Kasumi-1 (cell line): ENCODE measurements at places on chromosomes 6 and 20.

DNA sequence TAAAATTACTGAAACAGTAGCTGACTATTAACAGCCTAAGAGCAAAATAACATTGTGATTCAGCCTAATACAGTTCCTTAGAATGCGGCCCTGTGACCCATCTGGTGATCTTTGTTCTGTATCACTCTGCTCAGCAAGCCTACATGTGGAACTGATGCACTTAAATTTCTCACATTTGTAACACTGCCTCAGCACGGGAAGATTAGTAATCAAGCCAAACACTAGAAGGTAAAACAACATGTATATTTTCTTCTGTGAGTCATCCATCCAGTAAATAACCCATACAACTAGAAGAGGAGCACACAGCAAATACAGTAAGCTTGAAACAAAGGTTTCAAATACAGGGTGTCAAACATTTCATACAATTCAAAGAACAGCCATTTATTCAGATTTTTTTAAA, 189.7 kb upstream of the NOX3 start:
- no peak for DNase-seq

DNA sequence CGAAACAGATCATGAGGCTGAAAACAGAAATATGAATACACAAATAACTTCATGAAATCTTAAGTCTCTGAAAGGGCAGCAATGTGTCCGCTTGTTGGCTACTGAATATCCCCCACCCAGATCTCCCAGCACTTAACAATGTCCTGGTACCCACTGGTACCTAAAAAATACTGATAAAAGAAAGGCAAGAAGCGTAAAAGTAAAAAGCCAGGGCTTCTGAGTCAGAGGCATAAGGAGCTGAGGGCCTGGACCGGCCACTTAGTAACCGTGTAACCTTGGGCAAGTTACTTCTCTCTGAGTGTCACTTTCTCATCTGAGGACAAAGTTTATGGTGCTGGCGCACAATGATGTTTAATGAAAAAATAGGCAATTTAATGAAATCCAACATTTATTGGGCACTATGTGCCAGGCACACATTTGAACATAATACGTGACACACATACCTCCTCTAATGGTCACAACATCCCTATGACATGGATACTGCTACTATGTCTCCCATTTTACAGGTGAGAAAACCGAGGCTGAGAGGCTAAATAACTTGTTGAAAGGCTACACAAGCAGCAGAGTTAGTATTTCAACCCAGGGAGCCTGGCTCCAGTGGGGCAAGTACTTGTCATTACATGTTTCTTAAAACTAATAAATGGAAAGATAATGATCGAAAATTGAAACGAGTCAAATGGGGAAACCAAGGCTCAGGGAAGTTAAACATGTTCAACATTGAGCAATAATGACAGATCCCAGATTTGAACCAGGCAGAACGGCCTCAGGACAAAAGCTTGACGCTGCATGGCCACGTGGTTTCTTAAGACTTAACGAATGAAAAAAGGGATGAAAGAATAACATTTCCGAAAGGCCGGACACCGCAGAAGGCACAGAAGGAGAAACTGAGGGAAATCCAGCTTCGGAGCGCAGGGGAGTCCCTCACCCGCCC, 828 bp downstream of the TP53RK start:
- DNase-seq, result peak; percentile 19

DNA sequence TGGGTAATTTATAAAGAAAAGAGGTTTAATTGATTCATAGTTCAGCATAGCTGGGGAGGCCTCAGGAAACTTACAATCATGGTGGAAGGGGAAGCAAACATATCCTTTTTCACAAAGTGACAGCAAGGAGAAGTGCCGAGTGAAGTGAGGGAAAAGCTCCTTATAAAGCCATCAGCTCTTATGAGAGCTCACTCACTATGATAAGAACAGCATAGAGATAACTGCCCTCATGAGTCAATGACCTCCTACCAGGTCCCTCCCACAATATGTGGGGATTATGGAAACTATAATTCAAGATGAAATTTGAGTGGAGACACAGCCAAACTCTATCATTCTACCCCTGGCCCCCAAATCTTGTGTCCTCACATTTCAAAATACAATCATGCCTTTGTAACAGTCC, 115.8 kb upstream of the LAMA2 start:
- no peak for DNase-seq

DNA sequence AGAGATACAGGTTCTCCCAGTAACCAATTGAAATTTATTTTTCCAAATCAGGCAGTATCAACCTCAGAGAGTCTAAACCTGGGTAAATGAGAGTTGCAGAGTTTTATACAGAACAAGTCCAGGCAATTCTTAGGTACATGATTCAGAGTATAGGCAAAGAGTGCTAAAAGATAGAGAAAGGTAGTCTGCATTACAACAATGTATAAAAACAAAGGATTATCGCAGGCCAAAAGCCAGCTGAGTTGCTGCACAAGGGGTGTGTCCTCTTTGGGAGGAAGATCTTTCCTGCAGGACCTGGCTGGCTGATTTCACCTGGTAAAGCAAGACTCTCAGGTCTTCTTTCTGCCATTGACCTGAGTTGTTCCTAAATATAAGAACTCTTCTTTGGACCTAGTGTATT, 48.9 kb upstream of the ECHDC1 start:
- no peak for DNase-seq

- no peak for DNase-seq
These were observed 209.3 kb upstream of the SGK1 start for GRCh38 chr6:134527108-134527787.

DNA sequence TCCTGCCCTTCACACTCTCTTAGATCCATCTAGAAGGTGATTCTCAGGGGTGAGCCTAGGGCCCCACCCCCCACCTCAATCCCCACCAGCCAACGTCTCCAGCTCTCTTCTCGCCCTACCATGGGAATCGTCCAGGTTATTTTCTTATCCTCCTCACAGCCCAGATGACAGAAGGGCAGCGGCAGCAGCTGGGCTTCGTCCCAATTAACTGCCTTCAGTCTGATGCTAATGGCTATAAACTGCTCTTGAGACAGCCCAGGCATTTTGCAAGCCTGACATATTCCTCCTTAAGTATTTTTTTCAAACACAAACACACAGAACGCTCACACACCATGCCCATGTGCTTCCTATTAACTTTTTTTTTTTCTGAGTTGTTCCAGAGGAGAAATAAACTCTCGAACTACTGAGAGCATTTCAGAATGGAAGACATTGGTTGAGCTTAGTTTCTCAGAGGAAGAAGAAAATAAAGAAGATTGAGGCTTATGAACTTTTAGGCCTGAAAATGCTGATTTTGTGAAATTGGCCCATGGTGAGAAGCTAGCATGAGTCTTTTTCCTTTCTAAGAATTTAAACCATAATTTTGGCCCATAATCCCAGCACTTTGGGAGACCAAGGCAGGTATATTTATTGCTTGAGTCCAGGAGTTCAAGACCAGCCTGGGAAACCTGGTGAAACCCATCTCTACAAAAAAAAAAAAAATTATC, 124.6 kb downstream of the EYA2 start:
- no peak for DNase-seq

GRCh38 chr6:13044896-13045295, 283.4 kb downstream of the TBC1D7 start:
- no peak for DNase-seq

DNA sequence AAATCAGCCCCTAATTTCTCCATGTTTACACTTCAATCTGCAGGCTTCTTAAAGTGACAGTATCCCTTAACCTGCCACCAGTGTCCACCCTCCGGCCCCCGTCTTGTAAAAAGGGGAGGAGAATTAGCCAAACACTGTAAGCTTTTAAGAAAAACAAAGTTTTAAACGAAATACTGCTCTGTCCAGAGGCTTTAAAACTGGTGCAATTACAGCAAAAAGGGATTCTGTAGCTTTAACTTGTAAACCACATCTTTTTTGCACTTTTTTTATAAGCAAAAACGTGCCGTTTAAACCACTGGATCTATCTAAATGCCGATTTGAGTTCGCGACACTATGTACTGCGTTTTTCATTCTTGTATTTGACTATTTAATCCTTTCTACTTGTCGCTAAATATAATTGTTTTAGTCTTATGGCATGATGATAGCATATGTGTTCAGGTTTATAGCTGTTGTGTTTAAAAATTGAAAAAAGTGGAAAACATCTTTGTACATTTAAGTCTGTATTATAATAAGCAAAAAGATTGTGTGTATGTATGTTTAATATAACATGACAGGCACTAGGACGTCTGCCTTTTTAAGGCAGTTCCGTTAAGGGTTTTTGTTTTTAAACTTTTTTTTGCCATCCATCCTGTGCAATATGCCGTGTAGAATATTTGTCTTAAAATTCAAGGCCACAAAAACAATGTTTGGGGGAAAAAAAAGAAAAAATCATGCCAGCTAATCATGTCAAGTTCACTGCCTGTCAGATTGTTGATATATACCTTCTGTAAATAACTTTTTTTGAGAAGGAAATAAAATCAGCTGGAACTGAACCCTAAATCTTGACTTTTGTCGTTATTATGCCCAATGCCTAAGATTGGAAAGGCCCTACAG, 4.5 kb downstream of the SOX4 start:
- DNase-seq, result no peak

- DNase-seq, result no peak
These were observed 122.3 kb downstream of the CEBPB start for GRCh38 chr20:50312682-50313521.

- no peak for DNase-seq
These were observed 481.2 kb downstream of the TFAP2A start for GRCh38 chr6:9933677-9934076.

DNA sequence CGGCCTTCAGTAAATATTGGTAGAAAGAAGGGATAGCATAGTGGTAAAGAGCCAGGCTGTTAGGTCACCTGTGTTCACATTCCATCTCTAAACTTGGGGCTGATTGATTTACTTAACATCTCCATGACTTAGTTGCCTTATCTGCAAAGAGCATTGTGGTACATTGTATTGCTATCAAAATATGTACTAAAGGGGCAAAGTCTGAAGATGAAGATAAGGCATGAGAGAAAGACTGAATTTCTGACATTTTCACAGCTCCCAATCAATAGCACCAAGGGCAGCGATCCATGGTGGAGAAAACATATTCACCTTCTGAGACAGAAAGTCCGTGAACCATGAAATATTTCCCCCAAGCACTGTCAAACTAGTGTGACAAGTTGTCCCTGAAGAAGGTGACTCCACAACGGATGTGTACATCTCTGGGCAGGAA, 223.3 kb upstream of the STXBP5 start:
- DNase-seq, result no peak

- DNase-seq, result no peak
These were observed 68.6 kb downstream of the SGK1 start for GRCh38 chr6:134249239-134249758.

DNA sequence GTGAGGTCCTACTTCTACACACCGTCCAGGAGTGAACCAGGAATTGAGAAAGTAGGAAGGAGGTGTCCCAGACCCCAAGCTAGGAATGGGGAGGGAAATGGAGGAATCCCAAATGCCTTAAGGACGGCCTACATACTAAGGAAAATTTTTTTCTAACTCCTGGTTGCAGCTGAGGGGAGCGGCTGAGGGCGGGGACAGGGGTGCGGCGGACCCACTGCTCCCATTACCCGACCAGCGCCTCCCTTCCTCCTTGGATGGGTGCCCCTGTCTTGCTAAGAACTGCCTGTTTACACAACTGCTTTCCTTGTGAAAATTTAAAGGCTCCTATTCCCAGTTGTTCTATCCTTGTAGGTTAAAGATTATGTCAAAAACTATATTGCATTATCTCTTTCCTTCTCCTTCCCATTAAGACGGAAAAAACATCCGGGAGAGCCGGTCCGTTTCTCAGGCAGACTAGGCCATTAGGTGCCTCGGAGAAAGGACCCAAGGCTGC, 699 bp upstream of the HSPA1B start:
- DNase-seq, result peak; percentile 87

GRCh38 chr20:43393052-43393451, 64.6 kb upstream of the SRSF6 start:
- no peak for DNase-seq

DNA sequence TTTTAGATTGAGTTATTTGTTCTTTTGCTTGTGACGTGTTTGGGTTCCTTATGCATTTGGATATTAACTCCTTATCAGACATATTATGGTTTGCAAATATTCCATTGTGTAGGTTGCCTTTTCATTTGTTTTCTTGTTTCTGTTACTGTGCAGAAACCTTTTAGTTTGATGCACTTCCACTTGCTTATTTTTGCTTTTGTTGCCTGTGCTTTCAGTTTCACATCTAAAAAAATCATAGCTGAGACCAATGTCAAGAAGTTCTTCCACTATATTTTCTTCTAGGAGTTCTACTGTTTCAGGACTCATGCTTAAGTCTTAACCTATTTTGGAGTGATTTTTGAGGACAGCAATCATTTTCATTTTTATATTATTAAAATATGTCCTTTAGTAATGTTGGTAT, 113.5 kb downstream of the EPM2A start:
- DNase-seq, result no peak

DNA sequence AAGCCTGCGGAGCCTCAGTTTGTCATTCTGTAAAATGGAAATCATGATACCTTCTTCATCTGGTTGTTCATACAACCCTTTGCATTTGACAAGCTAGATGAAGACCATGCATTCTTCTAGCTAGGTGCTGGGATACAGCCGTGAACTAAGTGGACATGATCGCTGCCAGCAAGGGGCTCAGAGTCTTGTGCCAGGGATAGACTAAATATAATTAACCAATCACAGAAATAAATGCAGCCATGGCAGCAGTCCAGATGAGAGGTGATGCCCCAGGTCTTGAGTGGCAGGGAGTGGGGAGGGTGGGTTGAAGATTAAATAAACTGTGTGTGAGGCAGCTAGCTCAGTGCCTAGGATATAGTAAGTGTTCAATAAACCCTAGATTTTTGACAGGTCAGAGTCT, 19.3 kb downstream of the JPH2 start:
- no peak for DNase-seq

GRCh38 chr6:53727748-53728147, 62.2 kb upstream of the KLHL31 start:
- no peak for DNase-seq

GRCh38 chr6:56986611-56987010, 31.7 kb downstream of the BEND6 start:
- no peak for DNase-seq

- no peak for DNase-seq
These were observed 17.4 kb upstream of the SIRPB1 start for GRCh38 chr20:1637226-1637625.
